Activated CD4-positive, alpha-beta T cell treated with anti-CD3 and anti-CD28 coated beads, Interleukin-2, amount 50 U/mL, for 4 hours (primary cell): ENCODE measurements at places on chromosomes 1 and 21.

DNA sequence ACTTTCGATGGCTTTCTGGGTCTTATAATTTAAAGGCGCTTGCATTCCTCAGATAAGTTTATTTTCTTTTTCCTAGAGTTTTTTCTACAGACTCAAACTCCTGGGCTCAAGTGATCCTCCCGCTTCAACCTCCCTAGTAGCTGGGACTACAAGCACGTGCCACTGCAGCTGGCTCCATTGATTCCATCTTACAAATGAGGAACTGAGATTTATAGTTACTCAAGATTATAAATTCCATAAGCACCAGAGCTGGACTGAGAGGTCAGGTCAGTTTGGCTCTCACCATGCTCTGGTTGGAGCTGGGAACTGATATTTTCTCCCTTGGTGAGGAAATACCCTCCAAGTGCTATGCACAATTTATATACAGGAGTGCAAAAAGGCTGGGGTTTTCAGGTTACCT lies 13.4 kb upstream of the PRPF38B start:
- DNase-seq, result no peak

GRCh38 chr1:114257554-114257953 lies 103.9 kb upstream of the SYT6 start:
- no peak for DNase-seq

GRCh38 chr1:179779645-179780272 lies 36.7 kb downstream of the FAM163A start:
- DNase-seq, result no peak

GRCh38 chr21:37848721-37849490 lies 67.4 kb downstream of the KCNJ6 start:
- no peak for DNase-seq

DNA sequence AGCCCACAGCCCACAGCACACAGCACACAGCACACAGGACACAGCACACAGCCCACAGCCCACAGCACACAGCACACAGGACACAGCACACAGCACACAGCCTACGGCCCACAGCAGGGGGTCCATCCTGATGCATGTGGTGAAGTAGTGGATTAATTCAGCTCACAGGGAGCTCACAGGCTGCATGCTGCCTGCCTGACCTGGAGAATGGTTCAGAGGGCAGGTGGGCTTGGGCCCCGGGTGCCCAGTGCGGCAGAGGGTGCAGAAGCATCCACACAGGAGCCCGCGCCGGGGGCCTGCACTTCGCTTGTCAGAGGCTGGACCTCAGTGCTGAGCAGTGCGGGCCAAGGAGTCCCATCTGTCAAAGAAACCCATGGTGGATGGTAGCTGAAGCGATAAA lies 21.1 kb upstream of the AJAP1 start:
- no peak for DNase-seq

- no peak for DNase-seq
These were observed 26.0 kb downstream of the SETD4 start for GRCh38 chr21:36034211-36034913.
